ENCODE measurements at places on chromosomes 3 and 15.

- DNase-seq, result no peak
Measured at GRCh38 chr15:85539491-85539890, 159.1 kb downstream of the AKAP13 start.

DNA sequence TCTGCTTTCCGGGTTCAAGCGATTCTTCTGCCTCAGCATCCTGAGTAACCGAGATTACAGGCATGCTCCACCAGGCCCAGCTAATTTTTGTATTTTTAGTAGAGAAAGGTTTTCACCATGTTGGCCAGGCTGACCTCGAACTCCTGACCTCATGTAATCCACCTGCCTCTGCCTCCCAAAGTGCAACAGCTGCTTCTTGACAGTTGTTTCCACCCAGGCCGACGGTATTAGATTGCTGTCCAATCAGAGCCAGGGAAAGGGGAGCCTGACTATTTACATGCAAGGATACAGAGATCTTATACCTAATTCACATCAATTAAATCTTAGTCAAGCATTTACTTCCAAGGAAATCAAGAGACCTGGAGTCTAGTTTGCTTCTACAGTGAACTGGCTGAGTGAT is 4.0 kb upstream of the CAPN3 start:
- no peak for DNase-seq

- DNase-seq, result no peak
Measured at GRCh38 chr3:38740537-38740936, 75.5 kb downstream of the SCN10A start.

- DNase-seq, result no peak
Measured at GRCh38 chr15:81955382-81956062, 90.3 kb downstream of the MEX3B start.

DNA sequence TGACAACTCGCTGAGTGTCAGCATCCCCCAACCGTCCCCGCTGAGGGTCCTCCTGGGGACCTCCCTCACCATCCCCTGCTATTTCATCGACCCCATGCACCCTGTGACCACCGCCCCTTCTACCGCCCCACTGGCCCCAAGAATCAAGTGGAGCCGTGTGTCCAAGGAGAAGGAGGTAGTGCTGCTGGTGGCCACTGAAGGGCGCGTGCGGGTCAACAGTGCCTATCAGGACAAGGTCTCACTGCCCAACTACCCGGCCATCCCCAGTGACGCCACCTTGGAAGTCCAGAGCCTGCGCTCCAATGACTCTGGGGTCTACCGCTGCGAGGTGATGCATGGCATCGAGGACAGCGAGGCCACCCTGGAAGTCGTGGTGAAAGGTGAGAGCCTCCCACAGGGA is 35.4 kb downstream of the ACAN start:
- DNase-seq, result no peak

- DNase-seq, result no peak
Measured at GRCh38 chr3:172726380-172726779, 15.5 kb upstream of the NCEH1 start.

- no peak for DNase-seq
Measured at GRCh38 chr3:30400926-30401325, 205.5 kb upstream of the TGFBR2 start.
